Naive thymus-derived CD4-positive, alpha-beta T cell (primary cell): ENCODE measurements at places on chromosomes 3 and 15. TPM values are rescaled to one million over a fixed set of nuclear protein-coding genes. Genes with fewer than 3 reads are reported as not detected.

GRCh38 chr3:144923046-144923775 lies 951.6 kb downstream of the DIPK2A start:
- DNase-seq: no peak

DNA sequence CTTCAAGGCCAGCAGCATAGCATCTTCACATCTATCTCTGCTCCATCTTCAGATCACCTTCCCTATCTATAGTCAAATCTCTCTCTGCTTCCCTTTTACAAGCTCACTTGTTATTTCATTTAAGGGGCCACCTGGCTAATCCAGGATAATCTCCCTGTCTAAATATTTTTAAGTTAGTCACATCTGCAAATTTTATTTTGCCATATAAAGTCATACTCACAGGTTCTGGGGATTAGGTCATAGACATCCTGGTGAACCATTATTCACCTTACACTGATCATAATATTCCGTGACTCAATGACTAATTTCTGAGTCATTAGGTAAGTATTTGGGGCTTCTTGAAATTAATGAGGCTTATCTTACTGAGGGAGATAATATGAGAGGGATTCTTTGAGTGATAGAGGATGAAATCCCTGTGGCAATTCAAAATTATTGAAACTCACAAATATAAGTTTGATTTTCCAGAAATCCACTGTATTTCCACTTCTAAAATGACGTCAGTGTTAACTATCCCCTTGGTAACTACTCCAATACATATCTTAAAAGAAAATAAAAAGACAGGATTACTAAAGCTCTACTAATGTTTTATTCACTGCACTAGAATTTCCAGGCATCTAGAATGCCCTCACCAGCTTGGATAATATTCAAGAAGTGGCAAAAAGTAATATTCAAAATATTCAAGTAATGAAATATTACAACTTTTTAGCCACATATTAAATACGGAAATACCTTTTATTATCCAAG lies 93.7 kb upstream of the RBMS3 start:
- DNase-seq: no peak

DNA sequence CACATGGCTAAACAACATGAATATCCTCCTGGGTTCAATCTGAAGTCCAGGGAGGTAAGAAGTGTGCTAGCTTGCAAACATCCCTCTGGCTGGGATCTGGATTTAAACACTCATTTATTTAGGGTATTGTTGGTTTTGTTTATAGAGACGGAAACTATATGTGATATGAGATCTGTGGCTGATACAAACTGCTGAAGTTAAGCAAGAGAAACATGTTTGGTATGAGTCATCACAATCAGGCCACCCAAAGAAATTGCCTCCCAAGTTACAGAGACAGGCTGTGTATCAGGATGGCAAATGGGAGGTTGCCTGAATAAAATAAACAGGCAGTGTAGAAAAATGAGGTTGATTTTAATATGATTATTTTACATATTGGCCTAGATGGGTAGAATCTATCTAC lies 562.1 kb downstream of the IGSF11 start:
- no peak for DNase-seq

RAB6B gene
- total RNA-seq: not detected

FRG2C gene
- total RNA-seq: not detected

- no peak for DNase-seq
Measured at GRCh38 chr15:78070049-78070700, 7.3 kb downstream of the TBC1D2B start.

ZNF80 gene
- total RNA-seq: 0.27 and 0.33 TPM in 2 replicates

- DNase-seq: no peak
Measured at GRCh38 chr15:78024883-78025282, 52.6 kb downstream of the TBC1D2B start.

GRCh38 chr15:98964466-98965133 lies 43.0 kb downstream of the PGPEP1L start:
- DNase-seq: no peak

- no peak for DNase-seq
Measured at GRCh38 chr3:50320853-50321335, 1.7 kb downstream of the HYAL2 start.

GRCh38 chr3:156334841-156335545 lies 214.6 kb downstream of the KCNAB1 start:
- DNase-seq: no peak
